WTC11 (cell line): ENCODE measurements at places on chromosomes 11 and 22. TPM values are rescaled to one million over a fixed set of nuclear protein-coding genes. Genes with fewer than 3 reads are reported as not detected.

DNA sequence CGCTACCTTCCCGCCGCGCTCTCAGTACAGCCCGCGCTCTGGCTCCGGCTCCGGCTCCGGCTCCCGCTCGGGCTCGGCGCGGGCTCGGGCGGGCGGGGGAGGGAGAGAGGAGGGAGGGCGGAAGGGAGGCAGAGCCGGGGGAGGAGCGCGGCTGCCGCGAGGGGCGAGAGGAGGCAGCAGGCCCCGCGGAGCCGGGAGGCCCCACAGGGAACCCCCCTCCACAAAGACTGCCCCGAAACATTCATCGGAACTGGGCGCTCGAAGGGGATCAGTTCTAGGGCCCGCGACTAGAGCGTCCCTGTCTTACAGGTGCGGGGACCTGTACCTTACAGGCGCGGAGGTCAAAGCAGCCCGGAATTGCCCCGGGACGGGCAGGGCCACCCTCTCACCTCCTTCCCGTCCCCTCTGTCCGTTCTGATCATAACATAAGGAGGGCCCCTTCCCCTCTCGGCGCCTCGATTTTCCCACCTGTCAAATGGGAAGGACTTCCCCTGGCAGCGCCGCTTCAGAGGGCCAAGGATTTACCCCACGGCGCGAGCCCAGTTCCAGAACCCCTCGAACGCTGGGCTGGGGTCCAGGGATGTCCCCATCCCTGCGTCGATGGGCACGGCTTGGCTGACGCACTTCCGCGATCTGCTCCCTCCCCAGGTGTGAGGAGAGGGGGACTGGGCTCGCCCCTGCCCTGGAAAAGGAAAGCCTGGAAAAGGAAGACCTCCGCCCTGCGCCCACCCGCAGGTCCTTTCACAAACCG, at the start of gene SHISA8:
Gene SHISA8, minus strand, starts transcription at position 40 of the 751 bp plus-strand sequence. CDS start 407 bp downstream, outside the sequence.
- H3K4me1 ChIP-seq, result peaks cover 25% of the 10 kb centered on the region
- H3K4me3 ChIP-seq, result peak within 1 kb of the TSS; percentile 73
- H3K27ac ChIP-seq, result no peak within 1 kb of the TSS
- no peaks in the 10 kb centered on the region for H3K36me3 ChIP-seq
- peaks cover 84% of the 10 kb centered on the region for H3K27me3 ChIP-seq

DNA sequence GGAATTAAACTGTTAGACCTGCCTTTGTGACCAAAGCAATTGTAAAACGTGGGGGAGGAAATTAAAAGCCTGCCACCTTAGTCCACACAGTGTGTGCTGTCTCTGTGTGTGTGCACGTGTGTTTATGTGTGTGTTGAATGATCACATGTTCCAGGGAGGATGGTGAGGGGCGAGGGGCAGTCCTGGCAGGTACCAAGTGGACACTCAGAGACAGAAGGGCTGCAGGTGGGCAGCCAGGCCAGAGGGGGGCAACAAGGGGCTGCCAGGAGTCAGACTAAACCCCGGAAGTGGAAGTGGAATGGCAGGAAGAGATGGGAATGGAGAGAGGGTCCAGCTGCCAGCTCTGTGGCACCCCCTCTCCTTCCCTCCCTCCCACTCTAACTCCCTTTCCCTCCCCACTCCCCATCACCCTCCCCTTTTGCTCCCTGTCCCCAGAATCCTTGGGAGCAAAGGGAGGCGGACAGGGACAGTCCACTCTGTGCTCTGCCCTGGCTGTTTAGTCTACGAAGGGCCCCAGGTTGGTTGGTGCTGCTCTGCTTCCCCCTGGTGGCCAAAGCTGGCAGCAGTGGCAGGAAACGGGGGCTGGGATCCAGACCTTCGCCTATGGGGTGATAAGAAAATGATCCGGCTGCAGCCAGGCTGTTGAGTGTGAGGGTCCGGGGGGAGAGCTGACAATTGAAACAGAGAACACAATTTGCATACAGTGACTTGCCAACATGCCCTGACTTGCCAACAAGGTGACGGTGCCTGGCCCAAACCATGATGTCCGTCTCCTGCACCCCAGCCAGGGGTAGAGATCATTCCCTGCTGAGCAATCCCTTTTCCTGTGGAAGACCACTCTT, 24.4 kb downstream of the P2RY2 start:
- peak overlapping the region; percentile 51 for H3K4me3 ChIP-seq
- DNase-seq, result peak; percentile 87
- peaks cover 36% of the 10 kb centered on the region for H3K4me1 ChIP-seq
- H3K36me3 ChIP-seq, result no peaks in the 10 kb centered on the region

- no peaks in the 10 kb centered on the region for H3K4me1 ChIP-seq
- no peak overlapping the region for H3K27ac ChIP-seq
- H3K36me3 ChIP-seq, result no peaks in the 10 kb centered on the region
- DNase-seq, result no peak
- H3K4me3 ChIP-seq, result no peak overlapping the region
- H3K27me3 ChIP-seq, result no peaks in the 10 kb centered on the region
Measured at GRCh38 chr11:112506852-112507251, 246.2 kb upstream of the PLET1 start.

DNA sequence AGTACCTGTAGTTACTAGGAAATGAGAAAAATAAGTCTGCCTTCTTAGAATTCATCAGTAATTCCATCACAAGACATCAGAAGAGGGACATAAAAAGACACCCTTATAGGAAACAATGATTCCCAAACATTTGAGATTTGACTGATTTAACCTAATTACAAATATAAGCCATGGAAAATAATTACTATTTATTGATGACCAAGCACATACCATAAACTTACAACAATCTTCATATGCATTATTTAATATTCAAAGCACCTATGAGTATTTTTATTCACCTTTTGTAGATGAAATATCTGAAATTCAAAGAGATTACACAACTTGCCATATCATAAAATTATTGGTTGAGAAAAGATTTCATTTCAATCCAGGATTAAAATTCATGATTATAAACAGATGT, 14.6 kb upstream of the OR52D1 start:
- peaks cover 3% of the 10 kb centered on the region; the same call in 1 of the 2 replicates for H3K36me3 ChIP-seq
- DNase-seq, result no peak
- H3K27ac ChIP-seq, result no peak overlapping the region
- H3K4me1 ChIP-seq, result peaks cover 3% of the 10 kb centered on the region; the same call in 1 of the 2 replicates
- no peaks in the 10 kb centered on the region; the same call in 1 of the 2 replicates for H3K27me3 ChIP-seq

DNA sequence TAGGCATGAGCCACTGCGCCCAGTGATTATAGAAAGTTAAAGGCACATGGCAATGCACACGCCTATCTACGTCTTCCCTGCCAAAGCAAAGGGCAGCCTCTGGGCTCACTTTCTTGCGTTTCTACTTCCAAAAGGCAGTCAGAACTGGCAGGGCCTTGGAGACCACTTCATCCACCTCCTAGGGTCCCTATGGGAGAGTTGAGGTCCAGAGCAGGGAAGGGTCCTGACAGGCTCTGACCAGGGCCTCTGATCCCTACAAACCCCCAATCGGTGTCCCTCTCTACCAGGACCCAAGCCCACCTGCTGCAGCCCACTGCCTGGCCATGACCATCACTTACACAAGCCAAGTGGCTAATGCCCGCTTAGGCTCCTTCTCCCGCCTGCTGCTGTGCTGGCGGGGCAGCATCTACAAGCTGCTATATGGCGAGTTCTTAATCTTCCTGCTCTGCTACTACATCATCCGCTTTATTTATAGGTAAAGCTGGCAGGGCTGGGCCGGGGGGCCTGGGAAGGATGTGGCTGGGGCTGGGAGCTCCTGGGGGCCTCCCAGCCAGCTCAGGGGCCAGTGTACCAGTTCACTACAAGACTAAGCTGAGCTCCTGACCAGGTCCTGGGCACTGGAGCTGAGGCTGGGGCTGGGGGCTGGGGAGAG, 1.5 kb downstream of the BEST1 start:
- no peak overlapping the region for H3K27ac ChIP-seq
- H3K27me3 ChIP-seq, result peaks cover 26% of the 10 kb centered on the region
- no peak for DNase-seq
- H3K4me1 ChIP-seq, result peaks cover 12% of the 10 kb centered on the region

PUS3 gene
- 16.3 to 18.8 TPM (median 18.6 TPM) in 3 replicates for total RNA-seq

SHANK3 gene
- total RNA-seq, result 9.6 to 10.5 TPM (median 9.7 TPM) in 3 replicates

GRAP2 gene
- total RNA-seq, result 0.33 to 0.92 TPM (median 0.64 TPM) in 3 replicates

APOL5 gene
- not detected in 3 replicates for total RNA-seq

NNMT gene
- 0.50 to 0.53 TPM in 2 of 3 replicates, not detected in the other for total RNA-seq

POU2AF2 gene
- not detected in 3 replicates for total RNA-seq

OR52E8 gene
- total RNA-seq, result not detected in 3 replicates

TEX54 gene
- total RNA-seq, result 0.44 TPM in 1 of 3 replicates, not detected in the others
